ENCODE measurements at places on chromosomes 7 and 10.

- DNase-seq = no peak
Measured at GRCh38 chr7:42915356-42915755, 3.5 kb upstream of the C7orf25 start.

DNA sequence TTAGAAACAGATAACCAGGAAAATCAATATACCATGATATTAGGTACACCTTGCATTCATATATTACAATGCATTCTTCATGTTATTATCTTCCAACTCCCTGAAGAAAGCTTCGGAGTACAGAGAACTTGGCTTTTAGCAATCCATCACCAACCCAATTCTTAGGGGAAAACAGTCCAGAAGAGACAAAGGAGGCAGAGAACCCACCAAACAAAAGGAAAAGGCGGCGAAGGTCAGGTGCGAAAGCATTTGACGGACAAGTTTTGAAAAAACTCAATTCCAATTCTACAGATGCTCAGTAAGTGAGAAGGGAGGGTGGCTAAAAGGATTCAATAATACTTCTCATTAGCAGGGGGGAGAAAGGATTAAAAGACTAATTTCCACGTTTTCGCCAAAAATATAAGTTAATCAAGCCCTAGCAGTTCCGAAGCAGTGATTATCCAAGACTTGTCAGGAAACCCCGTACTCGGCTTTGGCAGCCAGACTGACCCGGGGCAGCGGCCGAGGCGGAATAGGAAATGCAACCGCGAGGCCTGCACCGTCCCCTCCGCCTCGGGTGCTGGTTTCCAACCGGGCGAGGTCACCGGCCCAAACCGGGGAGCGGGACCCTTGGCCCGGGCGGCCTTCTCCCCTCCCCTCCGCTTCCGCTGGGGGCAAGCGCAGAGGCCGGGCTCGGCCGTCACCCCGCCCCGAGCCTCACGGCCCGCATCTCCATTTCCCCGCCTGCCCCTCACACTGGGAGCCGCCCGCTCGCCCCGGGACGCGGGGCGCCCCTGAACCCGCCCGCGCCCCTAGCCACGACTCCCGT lies 747 bp downstream of the GDI2 start:
- no peak for DNase-seq

GRCh38 chr10:119483001-119483400 lies 59.5 kb downstream of the RGS10 start:
- DNase-seq = no peak

GRCh38 chr7:157481389-157481788 lies 144.6 kb downstream of the DNAJB6 start:
- no peak for DNase-seq

GRCh38 chr10:46560381-46560780 lies 3.9 kb upstream of the GPRIN2 start:
- peak; percentile 41 for DNase-seq

DNA sequence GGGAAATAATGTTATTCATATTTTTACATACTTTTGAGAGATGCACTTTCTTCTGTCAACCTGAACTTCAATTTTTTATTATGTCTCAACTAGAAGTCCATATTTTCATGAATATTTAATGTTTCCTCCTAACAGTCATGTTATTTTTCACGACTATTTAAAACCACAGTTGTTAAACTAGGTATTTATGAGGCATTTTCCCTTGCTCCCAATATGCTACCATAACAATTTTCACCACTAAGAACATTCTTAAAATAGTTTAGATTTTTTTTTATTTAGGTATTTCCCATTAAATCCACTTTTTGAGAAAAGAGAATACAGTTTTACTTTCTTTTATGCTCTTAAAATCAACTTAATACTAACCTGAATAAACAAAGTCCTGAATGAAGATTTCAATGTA lies 89.4 kb downstream of the JAZF1 start:
- DNase-seq = no peak

DNA sequence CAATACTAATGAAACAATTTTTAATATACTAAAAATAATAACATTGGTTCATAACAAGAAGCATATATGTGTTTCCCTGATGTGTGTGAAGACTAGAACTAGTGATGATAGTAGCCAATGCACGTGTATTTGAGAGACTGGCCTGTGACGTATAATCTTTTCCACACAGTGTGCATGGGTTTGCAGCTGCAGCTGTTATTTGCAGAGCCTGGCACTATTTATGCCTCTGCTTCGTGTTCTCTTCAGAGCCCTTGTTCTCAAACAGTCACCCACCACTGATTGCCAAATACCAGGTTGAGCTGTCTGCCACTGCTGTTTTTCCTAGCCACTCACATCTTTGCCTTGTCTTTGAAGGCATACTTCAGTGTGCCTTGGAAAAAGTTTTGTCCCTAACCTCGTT lies 531.7 kb downstream of the ETV1 start:
- no peak for DNase-seq

GRCh38 chr7:3082831-3083230 lies 39.2 kb upstream of the CARD11 start:
- no peak for DNase-seq

DNA sequence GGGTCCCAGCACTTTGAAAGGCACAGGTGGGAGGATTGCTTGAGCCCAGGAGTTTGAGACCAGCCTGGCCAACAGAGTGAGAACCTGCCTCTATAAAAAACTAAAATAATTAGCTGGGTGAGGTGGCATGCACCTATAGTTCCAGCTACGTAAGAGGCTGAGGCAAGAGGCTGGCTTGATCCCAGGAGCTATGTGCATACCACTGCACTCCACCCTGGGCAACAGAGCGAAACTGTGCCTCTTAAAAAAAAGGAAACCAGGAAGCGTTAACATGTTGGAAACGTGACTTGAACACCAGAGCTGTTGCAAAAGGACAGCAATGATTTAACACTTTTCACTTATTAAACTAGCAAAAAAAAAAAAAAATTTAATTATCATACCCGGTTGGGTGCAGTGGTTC lies 12.6 kb downstream of the BAZ1B start:
- no peak for DNase-seq

DNA sequence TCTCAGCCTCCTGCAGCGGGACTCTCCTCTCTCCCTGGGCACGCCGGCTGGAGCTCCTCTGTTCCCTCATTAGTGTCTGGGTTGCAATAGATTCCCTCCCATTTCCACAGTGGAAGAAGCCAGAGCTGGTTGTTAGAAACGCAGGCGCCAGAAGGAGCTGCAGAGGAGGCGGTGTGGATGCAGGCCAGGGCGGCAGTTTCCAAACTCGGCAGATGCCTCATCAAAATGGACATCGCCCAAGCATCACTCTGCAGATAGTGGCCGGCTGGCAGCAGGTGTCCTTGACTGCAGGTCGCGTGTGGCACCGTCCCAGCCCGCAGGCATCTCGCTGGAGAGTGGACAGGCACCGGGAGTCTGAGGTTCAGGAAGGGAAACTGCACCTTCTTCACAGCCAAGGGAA lies 201.8 kb downstream of the TCERG1L start:
- DNase-seq = no peak

DNA sequence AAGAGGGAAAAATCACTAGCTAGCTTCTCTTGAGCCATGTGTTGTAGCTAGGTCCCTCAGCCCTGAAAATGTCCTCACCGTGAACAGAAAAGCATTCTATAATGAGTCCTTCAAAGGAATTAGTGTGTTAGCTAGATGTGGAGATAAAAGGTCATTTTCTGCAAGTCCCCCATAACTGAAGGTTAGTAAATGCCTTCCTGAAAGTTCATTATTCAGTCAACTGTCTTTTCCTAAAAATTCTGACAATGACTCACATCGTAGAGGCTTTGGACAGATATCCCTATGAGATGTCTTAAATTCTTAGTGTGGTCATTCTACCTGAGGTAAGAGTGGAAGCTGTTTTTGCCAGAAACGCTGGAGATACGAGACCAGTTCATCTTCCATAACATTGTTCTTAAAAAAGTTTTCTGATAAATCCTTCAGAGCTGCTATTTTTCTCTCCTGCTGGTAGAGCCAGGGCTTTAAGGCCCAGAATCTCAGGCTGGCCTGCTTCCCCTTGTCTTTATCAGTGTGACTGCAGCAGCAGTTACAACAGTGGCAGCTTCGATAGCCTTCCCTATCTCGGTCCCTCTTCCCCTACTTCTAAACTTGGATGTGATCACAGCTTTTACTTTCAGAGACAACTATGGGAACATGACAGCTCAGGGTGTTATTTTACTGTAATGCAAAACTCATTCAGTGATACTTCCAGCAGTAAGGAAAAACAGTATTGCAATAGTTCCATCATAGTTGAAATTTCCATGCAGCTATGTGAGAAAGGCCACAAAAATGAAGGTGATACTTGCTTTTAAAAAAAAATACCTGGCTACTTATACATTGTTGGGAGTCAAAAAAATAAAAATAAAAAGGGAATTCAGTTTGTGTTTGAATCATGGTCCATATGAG lies 37.3 kb upstream of the PRKAR2B start:
- no peak for DNase-seq

GRCh38 chr7:40921589-40922315 lies 781.1 kb downstream of the INHBA start:
- DNase-seq = no peak

GRCh38 chr10:81961451-81962184 lies 86.6 kb downstream of the NRG3 start:
- DNase-seq = no peak

- DNase-seq = no peak
Measured at GRCh38 chr10:29840516-29841276, 205.9 kb upstream of the SVIL start.

DNA sequence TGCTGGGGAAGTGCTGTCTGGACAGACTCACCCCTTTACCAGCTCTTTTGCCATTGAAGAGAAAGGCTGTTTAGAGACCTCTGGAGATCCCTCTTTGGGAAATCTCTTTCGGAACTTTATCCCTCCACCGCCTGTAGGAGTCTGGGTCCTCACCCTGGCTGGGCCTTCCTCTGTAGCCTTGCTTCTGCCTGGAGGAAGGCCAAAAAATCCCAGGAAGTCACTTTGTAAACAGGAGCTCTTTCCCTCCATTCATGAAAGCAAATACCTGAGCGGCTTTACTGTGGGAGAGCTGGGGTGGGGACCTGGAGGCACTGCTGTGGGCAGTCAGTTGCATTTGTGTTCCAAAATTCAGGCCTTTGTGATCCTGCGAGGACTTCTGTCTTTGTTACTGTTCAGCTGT lies 126.2 kb downstream of the KLF6 start:
- no peak for DNase-seq

- no peak for DNase-seq
Measured at GRCh38 chr7:11650030-11650429, 182.0 kb downstream of the THSD7A start.

GRCh38 chr7:158991824-158992621 lies 135.7 kb downstream of the DYNC2I1 start:
- no peak for DNase-seq

DNA sequence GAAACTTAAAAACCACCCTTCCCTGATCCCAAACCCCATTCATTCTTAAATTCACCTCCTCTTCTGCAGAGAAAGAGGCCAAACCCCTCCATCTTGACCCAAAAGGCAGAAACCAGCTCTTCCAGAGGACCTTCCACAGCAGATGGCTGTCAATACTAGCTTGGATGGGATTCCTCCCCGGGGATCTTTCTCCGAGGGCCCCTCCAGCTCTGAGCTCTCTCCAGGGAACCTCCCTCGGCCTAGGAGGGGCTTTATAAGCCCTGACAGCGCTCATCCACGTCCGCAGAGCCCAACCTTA lies 5.4 kb downstream of the TNRC18 start:
- DNase-seq = no peak

DNA sequence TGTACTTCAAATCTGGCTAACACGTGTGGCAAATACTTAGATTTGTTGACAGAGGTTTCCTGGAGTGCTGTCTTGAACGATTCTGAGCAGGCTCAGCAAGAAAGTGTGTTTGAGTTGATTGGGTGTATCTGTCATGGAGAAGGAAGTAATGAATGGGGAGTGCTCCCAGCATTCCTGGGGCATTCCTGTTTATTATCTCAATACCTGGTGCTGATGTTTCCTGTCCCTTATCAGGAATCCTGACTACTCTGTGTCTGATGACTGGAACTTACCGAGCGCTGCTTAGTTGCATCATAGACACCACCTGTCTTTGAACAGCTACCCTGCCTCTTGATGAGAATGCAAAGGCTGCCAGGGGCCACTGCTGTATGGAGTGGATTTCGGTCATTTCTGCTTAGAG lies 41.0 kb upstream of the TMEM248 start:
- DNase-seq = no peak

GRCh38 chr10:73723516-73723915 lies 20.7 kb upstream of the SEC24C start:
- DNase-seq = no peak

DNA sequence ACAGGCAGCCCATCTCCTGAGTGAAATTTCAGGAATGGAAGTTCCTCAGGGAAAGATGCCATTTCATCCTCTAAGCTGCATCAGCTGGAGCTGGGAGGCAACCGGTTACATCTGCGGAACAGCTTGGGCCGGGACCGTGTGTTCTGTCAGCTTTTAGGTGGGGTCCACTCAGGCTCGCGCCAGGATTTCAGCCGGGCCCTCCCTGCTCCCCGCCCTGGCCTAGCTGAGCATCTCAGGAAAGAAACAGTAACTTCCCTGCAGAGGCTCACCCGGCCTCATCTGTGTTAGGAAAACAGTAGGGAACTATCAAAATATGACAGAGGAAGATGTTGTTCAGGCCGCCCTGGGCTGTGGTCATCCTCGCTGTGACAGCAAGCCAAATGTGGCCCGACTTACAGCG lies 110.4 kb downstream of the TRIL start:
- no peak for DNase-seq

DNA sequence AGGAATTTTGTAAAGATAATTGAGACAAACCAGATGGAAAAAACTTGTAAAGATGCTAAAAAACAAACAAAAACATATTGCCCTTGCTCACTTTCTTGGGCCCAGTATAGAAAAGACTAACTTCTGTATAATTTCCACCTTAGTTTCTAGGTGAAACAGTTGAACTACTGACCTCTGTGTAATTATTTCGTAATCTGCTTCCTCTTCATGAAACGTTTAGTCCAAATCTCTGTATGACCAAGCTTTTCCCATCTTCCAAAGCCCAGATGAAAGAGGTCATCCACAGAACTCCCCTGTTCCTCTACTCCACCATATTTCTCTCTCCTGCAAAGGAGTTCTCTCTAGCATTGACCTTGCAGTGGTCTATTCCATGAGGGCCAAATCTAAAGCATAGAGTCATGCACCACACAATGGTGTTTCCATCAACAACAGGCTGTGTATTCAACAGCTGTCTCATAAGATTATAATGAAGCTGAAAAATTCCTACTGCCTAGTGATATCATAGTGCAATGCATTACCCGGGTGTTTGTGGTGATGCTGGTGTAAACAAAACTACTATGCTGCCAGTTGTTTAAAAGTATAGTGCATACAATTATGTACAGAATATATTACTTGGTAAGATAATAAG lies 647.6 kb downstream of the TNS3 start:
- DNase-seq = no peak

Data from RWPE2 (cell line).